ENCODE measurements at places on chromosomes 4 and X. TPM values are rescaled to one million over a fixed set of nuclear protein-coding genes. Genes with fewer than 3 reads are reported as not detected.

GRCh38 chr4:21367567-21367966 lies 581.0 kb downstream of the KCNIP4 start:
- H3K27me3 ChIP-seq: no peaks in the 10 kb centered on the region
- DNase-seq: no peak
- no peak overlapping the region for H3K27ac ChIP-seq
- no peaks in the 10 kb centered on the region for H3K4me1 ChIP-seq
- H3K36me3 ChIP-seq: no peaks in the 10 kb centered on the region
- H3K4me3 ChIP-seq: no peak overlapping the region

- H3K36me3 ChIP-seq: peaks cover 11% of the 10 kb centered on the region
- DNase-seq: peak; percentile 92
- no peaks in the 10 kb centered on the region for H3K27me3 ChIP-seq
- H3K4me1 ChIP-seq: peaks cover 33% of the 10 kb centered on the region
Measured at GRCh38 chrX:118495958-118496762, 545 bp downstream of the DOCK11 start.

DNA sequence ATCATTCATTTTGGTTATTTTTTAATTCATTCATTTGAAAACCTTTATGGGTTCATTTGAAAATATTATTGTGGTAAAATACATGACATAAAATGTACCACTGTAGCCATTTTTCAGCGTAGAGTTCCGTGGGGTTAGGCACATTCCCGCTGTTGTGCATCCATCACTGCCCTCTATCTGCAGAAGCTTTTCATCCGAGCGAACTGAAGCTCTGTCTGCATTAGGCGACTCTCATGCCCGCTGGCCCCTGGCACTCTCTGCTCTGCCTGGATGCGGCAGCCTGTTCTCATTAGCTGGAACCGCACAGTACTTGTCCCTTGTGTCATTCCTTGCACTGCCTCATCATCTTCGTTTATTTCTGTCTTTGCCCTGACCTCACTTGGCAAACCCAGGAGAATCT lies 17.5 kb downstream of the CFAP99 start:
- H3K4me1 ChIP-seq: no peaks in the 10 kb centered on the region
- no peaks in the 10 kb centered on the region for H3K27me3 ChIP-seq
- no peaks in the 10 kb centered on the region for H3K36me3 ChIP-seq
- H3K27ac ChIP-seq: no peak overlapping the region
- no peak for DNase-seq
- no peak overlapping the region for H3K4me3 ChIP-seq

DNA sequence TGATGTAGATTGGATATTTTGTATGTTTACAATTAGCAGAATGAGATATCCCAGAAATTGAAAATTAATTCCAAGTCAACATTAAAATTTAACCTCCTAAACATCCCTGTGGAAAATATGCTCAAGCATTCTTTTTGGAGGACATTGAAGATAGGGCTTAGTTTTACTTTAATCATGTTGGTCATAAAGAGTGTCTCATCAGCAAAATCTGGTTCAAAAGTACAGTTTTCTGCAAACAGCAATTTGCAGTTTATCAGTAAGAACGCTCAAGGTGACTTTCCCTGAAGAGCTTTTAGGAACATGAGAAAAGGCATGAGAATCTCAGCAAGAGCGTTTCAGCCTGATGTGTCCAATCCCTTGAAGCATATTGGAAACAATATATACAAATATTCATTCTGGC lies 889.8 kb downstream of the CENPC start:
- no peaks in the 10 kb centered on the region for H3K36me3 ChIP-seq
- H3K4me1 ChIP-seq: no peaks in the 10 kb centered on the region
- no peak overlapping the region for H3K27ac ChIP-seq
- DNase-seq: no peak
- no peaks in the 10 kb centered on the region for H3K27me3 ChIP-seq
- H3K4me3 ChIP-seq: no peak overlapping the region

GRCh38 chrX:134670134-134670924 lies 12.1 kb upstream of the PLAC1 start:
- H3K4me1 ChIP-seq: no peaks in the 10 kb centered on the region
- no peak for DNase-seq

ARL9 gene
- not detected for total RNA-seq

DNA sequence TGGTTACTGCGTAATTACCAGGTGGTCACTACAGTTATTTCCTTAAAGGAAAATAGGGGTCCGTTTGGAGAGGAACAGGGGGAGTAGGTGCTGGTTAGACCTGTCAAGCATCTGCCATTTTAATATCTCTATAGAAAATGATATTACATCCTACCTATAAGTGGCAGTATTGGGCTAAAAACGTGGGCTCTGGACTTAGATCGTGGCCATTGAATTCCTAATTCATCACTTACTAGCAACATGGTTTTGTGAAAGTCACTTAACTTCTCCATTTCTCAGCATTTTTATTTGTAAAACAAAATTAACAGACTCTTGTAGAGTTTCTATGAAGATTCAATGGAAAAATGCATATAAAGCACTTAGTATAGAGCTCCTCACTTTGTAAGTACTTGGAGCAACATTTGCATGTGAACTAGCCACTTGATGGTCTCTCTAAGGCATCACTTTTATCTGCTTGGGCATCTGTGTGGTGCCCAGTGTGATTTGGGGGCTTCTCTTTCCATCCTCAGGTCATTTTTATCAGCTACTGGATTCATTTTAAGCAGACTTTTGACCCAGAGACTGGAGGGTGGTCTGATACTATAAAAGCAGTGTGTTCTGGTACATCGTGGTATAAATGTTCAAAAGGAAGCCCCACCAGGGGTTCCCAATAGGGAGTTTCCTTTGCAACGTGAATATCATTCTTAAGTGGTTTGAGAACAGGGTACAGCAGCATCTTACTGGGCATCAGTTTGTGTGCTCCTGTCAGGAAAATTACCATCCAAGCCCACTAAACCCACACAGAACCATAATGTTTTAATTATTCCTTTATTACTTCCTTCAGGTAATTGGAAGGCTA lies 42.7 kb upstream of the RASSF6 start:
- H3K27ac ChIP-seq: no peak overlapping the region
- no peaks in the 10 kb centered on the region for H3K27me3 ChIP-seq
- no peaks in the 10 kb centered on the region for H3K4me1 ChIP-seq
- no peaks in the 10 kb centered on the region for H3K36me3 ChIP-seq
- no peak for DNase-seq
- H3K4me3 ChIP-seq: no peak overlapping the region

DNA sequence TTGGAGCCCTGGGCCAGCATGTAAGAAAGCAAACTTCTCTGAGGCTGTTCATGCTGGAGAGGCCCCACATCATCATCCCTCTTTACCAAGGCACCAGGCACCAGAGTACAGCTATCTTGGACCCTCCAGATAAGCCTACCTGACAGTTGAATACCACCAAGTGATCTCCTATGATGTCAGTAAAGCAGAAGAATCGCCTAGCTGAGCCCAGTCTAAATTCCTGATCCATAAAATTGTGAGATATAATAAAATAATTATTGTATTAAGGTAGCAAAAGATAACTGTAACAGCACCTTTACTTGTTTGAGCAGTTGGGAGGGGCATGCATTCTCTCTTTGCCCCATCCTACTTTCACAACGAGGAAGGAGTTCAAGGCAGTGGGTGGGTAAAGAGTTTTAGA lies 2.9 kb upstream of the UCP1 start:
- no peak overlapping the region for H3K4me3 ChIP-seq
- H3K36me3 ChIP-seq: no peaks in the 10 kb centered on the region
- peaks cover 13% of the 10 kb centered on the region for H3K4me1 ChIP-seq
- peaks cover 46% of the 10 kb centered on the region for H3K27me3 ChIP-seq
- no peak overlapping the region for H3K27ac ChIP-seq

DNA sequence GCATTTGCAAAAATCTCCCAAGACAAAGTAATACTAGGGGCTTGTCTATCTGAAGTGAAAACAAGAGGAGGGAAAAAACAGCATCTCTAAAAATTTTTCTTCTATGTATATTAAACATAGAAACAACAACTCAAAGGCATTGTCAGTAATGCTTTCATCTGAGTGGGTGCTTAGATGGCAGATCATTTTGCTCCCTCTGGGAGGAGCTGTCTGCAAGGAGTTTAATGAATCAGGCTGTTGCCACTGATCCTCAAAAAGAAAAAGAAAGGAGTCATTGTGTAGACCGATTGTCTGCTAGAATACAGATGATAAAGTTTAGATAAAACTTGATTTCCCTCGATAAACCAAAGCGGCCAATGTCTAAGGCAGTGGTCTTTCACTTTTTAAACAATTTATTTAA lies 49.7 kb upstream of the KLHL8 start:
- no peaks in the 10 kb centered on the region for H3K4me1 ChIP-seq
- peaks cover 6% of the 10 kb centered on the region for H3K27me3 ChIP-seq
- H3K36me3 ChIP-seq: no peaks in the 10 kb centered on the region
- no peak for DNase-seq
- H3K27ac ChIP-seq: no peak overlapping the region
- no peak overlapping the region for H3K4me3 ChIP-seq

DNA sequence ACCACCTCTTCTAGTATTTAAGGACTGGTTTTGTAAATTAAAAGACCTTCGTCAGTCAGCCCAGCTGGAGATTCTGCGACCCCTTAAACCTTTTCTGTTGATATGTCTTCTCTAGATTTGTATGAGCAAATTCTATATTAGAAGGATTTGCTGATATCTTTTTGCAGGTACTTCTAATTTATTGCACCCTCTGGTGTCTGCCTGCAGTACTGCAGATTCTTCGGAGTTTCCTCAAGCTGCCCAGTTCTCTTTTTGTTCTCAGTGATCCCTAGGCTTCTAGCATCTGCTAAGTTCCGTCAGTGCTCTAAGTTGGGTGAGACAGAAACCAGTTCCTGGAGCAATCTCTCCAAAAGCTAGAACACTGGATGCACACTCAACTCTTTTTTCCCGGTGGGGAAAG lies 545.2 kb downstream of the C4orf33 start:
- DNase-seq: peak; percentile 8
- no peak overlapping the region for H3K4me3 ChIP-seq
- H3K36me3 ChIP-seq: no peaks in the 10 kb centered on the region
- no peaks in the 10 kb centered on the region for H3K4me1 ChIP-seq
- H3K27me3 ChIP-seq: no peaks in the 10 kb centered on the region
- H3K27ac ChIP-seq: no peak overlapping the region

GRCh38 chr4:1975391-1975801 lies 33.4 kb downstream of the NELFA start:
- H3K4me3 ChIP-seq: no peak overlapping the region
- peaks cover 78% of the 10 kb centered on the region for H3K36me3 ChIP-seq
- no peaks in the 10 kb centered on the region for H3K4me1 ChIP-seq
- no peaks in the 10 kb centered on the region for H3K27me3 ChIP-seq
- DNase-seq: no peak

DNA sequence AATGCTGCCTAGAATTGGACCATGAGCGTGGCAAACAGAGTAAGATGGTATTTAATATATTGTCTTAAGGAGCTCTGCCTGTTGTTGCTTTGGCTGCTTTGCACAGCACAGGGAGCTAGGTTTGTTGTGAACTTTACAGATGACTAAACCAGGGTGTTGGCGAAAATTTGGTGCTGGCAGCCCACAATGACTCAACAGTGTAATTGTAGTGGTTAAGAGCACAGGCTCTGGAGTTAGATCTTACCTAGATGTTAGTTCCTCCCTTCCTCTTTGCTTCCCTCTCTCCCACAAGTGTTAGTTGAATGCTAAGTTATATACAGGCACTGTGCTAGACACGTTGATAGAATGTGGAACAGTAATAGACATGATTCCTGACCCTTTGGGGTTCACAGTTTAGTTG lies 128.9 kb upstream of the TRPC5 start:
- no peaks in the 10 kb centered on the region for H3K36me3 ChIP-seq
- H3K4me1 ChIP-seq: no peaks in the 10 kb centered on the region
- H3K27me3 ChIP-seq: no peaks in the 10 kb centered on the region
- no peak overlapping the region for H3K4me3 ChIP-seq
- no peak overlapping the region for H3K27ac ChIP-seq

RHOXF1 gene
- total RNA-seq: 4.7 TPM

DNA sequence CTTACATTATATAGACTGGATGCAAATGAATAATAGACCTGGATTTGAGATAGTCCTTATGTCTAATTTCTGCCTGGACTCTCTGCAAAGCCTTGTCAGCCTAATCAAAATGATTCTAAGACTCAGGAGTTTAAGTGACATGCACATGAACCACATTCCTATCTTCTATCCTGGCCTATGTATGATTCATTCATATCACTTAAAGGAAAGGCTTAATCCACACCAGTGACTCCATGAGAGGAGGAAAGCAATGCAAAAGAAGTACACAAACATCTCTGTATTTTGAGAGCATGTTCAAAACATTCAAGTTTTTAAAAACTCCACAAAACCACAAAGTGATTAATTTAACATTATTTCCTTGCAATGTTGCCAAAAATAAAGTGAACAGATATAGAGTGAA lies 14.6 kb downstream of the AMOT start:
- no peak for DNase-seq
- no peaks in the 10 kb centered on the region for H3K36me3 ChIP-seq
- no peaks in the 10 kb centered on the region for H3K27me3 ChIP-seq

CFP gene
- total RNA-seq: 13.9 TPM

GRCh38 chrX:119093991-119094735 lies 21.4 kb downstream of the CT47C1 start:
- H3K36me3 ChIP-seq: no peaks in the 10 kb centered on the region
- H3K4me3 ChIP-seq: no peak overlapping the region

TEX11 gene
- not detected for total RNA-seq

DNA sequence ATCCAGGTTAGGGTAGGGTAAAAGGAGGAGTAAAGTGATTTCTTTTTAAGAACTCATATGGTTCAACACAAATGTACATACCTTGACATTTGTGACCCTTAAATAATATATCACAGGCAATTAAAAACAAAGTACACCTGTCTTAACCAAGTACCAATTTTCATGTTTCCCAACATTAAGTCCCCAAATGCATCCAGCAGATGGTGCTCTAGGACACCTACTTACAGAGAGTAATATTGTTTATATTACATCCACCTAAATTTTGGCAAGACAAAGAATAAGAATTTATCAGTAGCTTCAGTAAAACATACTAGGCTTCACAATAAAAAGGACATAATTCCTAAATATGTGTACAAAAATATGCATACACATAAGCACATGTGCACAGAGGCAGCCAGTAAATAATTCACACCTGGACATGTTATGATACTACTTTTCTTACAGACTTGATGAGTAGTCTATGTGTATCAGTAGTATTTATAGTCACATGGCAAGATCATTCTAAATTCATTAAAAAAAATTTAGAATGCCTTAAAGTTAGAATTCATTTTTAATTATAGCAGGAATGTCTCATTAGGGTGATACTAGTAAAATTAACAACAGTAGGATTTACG lies 219.7 kb downstream of the DCLK2 start:
- H3K27me3 ChIP-seq: no peaks in the 10 kb centered on the region
- H3K4me1 ChIP-seq: no peaks in the 10 kb centered on the region
- DNase-seq: peak; percentile 66
